ENCODE measurements at places on chromosomes 5 and 9.

- DNase-seq: no peak
Observed at GRCh38 chr5:180173198-180173544, 35.8 kb downstream of the RASGEF1C start.

DNA sequence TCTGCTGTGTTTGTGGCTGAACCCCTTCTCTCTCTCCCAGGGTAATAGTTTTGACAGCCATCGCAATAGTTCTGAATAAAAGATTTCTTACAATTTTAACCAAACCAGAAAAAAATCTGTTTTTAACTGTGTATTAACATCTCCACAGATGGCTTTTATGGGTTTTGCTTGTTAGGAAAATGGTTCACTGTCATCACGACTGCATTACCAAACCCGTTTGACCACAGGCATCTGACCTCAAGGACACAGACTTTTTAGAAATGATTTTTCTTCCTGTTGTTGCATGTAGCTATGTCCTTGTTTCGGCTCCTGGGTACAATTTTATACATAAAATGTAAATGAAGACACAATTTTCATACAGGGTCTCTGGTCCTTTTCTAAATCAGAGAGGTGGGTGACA, 316.1 kb downstream of the IRX1 start:
- DNase-seq: no peak

- peak; percentile 80 for DNase-seq
Observed at GRCh38 chr9:127264462-127265219, at the start of gene GARNL3. TSS of gene GARNL3 (plus strand) at chr9:127264774. CDS start at chr9:127264878, 104 bp downstream.

DNA sequence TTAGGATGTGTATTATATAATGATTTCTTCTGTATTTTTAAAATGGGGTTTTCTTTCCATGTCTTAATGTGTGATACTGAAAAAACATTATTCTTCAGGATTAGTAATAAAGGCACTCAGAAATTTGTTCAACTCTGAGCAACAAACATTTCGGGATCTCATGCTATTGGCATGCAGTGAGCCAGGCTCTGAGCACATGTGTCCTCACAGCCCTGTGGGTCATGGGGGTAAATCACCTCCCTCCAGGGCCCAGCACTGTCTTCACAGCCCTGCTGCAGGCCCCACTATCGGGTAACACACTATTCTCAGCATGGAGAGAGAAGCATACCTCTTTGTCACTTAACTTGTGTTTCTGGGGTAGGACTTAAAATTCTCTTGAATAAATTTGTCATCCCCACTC, 14.0 kb downstream of the TMEM174 start:
- no peak for DNase-seq

DNA sequence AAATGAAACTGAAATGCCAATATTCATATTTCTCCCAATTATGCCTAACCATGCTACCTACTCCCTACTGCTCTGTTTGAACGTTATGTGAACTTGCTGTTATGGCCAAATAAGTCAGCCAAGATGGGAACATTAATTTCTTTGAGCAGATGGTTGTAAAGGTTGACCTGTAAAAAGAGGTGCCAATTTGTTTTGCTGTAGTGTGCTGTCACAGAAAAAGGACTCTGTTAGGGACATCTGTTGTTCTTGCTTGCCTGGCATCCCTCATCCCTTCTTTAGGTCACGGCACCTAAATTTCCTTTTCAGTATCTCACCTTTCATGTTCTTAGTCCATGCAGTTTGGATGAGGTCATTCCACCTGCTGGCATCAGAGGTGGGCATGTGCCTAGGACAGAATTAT, 35.4 kb downstream of the GDNF start:
- DNase-seq: no peak

DNA sequence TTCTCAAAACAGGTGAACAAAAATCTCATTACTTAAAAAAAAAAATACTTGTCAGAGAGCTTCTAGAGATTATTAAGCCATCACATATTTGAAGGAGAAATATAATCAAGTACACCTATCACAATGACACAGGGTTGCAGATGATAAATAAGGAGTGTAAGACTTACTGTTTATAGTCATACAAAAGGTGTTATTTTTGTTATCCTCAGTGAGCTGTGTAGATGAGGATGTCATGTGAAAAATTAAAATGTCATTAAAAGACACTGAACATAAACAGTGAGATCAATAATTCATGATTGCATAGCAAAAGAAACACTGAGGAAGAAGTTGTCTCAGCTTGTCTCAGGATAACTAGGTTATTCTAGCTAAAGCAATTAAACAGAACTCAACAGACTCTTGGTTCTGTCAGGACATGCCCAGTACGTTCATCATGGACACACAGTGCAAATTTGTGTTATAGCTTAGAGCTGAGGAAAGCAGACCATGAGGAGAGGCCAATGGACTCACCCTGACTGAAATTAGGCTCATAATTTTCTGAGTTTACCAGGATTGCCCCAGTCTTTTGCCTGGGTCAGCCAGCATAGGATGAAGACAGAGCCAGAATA, 1162.6 kb upstream of the C9orf72 start:
- DNase-seq: no peak

DNA sequence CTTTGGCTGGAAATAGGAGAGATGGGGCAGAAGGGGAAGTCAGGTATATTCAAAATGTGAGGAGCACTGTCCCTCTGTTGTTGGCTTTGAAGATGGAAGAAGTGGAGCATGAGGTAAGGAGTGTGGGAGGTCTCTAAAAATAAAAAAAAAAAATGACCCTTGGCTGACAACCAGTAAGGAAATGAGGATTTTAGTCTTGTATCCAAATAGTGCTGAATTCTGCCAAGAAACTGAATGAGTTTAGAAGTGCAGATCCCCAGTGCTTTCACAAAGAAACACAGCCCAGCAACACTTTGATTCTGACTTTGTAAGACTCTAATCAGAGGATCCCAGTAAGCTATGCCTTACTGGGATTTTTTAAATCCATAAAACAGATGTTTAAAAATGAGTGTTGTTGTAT, 367.9 kb downstream of the CYLC2 start:
- DNase-seq: no peak

GRCh38 chr5:4947893-4948536, 192.1 kb upstream of the ADAMTS16 start:
- no peak for DNase-seq

GRCh38 chr9:137506274-137506673, 43.9 kb downstream of the PNPLA7 start:
- DNase-seq: no peak

- no peak for DNase-seq
Observed at GRCh38 chr5:2996248-2996647, 244.8 kb upstream of the IRX2 start.

DNA sequence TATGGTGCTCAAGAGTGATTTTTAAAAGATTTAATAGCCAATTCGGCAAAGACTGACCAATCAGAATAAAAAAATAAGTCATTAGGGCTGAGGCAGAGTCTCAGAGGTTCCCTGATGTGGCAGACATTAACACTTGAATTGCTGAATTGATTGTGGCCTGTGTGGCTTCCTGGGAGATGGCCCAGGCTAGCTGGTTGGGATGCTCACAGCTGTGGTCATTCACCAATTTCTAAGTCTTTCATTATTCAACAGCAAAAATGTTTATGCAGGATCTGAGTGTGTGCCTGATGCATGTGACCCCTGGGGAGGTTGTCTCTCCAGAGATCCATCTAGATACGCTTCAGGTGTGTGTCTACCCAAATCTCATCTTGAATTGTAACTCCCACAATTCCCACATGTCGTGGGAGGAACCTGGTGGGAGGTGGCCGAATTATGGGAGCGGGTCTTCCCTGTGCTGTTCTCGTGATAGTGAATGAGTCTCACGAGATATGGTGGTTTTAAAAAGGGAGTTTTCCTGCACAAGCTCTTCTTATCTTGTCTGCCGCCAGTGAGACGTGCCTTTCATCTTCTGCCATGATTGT, 632.6 kb upstream of the SEMA6A start:
- DNase-seq: no peak

GRCh38 chr9:12862611-12863410, 88.0 kb downstream of the LURAP1L start:
- no peak for DNase-seq

DNA sequence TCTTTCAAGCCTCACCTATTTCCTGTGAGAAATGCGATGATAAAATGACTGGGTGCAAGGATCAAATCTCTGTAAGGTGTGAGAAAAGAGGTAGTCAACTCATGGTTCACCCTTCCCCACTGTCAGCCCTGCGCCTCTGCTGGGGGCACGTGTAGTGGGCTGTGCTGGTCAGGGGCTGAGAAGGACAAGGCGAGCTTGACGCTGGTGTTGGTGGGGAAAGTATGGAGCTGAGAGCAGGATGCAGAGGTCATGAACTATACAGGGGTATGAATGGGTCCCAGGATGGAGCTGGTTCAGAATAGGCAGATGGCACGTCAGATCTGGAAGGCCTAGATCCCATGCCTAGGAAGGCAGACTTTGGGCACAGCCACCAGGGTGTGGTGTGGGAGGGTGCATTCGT, 20.6 kb downstream of the PITX1 start:
- DNase-seq: no peak

- DNase-seq: no peak
Observed at GRCh38 chr9:32424616-32425015, 40.2 kb downstream of the ACO1 start.

DNA sequence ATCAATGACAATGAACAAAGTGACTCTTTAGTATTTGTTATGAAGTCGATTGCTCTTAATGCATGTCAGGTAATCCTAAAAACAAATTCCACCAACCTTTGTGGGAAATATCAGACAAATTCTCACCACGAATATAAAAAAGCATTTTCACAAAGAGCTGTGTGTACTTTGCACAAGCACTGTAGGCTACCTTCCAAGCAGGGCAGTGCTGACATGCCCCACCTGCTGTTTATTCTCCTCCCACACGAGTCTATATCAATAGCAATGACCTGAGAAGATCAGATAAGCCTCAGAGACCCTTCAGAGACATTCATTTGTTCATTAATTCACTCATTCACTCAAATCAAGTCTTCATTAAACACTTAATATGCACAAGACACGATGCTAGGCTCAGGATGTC, 469.1 kb downstream of the ZSWIM6 start:
- no peak for DNase-seq

- no peak for DNase-seq
Observed at GRCh38 chr5:146047396-146047795, 58.0 kb downstream of the PLAC8L1 start.

DNA sequence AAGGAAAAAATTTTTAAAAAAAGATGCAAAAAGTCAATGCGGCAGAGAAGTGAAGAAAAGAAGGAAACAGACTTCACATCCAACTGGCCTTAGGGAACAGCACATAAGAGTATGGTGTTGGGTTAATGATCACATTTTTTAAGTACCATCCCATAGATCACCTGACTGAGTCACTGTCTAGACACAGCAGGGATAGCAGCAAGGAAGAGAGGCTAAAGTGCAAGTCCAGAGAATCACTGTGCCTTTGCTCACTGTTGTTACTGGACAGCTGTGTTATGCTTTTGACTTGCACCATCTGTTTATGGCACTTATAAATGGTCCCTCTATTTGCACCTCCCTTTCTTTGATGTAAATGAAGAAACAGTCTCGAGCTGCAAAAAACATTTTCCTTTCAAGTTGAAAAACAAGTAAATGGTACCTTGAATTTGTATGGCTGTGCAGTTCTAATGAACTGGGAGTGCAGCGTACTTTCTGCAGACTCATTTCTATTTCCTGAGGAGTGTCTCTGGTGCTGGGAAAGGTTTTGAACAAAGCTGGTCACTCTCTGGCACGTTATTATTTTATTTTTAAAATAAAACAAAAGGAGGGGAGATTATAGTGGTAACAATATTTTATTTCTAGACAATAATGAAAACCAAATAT, 84.2 kb downstream of the TRPM6 start:
- DNase-seq: no peak

DNA sequence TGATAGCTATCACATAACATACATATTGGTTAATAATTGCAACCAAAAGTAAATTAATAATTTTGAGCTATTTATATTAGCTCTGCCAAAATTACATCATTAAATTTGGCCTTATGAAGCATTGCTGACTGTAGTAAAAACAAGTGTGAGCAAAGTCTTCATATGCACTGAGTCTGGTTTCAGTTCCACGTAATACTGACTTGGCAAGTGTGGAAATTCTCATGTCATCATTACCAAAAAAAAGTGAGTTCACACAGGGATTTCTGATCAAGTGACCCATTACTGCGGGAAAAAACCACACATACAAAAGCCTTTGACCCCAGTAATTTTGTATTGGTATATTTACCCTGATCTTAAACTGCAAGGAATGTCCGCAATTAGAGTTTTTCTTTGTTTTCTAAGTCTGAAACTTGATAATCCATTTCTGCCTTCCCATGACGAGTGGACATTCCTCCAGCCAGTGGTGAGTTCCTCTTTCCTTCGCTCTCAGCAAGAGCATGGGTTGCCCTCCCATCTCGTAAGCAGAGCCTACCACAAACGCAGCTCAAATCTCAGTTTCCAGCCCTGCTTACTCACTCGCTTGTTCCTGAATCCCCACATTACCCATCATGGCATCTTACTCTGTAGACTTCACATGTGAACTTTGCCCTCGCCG, 220.2 kb upstream of the DMRT1 start:
- peak; percentile 10 for DNase-seq

- no peak for DNase-seq
Observed at GRCh38 chr5:150723845-150724244, 23.0 kb upstream of the RBM22 start.

DNA sequence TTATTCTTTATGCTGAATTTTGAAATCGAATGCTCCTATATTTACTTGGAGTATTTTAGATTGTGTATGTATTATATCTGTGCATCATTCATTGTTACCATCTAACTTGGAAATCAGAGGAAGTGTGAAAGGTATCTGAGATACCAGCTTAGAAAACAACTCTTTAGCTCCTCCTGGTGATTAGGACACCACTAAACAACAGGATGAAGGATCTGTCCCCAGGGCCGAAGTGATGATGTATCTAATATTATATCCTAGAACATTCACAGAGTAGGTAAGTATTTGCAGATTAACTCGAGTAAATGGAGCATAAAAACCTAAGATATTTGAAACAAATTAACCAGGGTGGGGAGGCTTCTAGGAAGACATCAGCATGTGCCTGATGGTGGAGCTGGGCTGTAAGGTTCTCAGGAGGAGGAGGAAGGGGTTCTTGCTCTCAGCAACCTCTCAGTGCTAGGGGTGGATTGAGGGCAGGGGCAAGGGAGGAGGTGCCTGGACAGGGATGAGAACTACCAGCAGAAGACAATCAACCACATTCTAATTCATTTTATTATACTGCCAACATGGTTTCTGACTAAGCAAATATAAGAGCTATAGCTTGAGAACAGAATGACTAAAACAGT, 2.6 kb upstream of the NFIL3 start:
- DNase-seq: no peak

GRCh38 chr5:153981905-153982605, 56.7 kb downstream of the FAM114A2 start:
- no peak for DNase-seq

Measured in C1 segment of cervical spinal cord (tissue), 14 donors.